Prostate gland (tissue), 2 donors: ENCODE measurements at places on chromosomes 4 and X.
A peak's percentile ranks its signal among the peaks of the same experiment; 100 is the strongest.

- no peak for DNase-seq
These were observed 17.3 kb downstream of the TBC1D19 start for GRCh38 chr4:26601204-26601603.

GRCh38 chr4:21469438-21470300, 478.9 kb downstream of the KCNIP4 start:
- no peak for DNase-seq

GRCh38 chr4:156100651-156101050, 147.0 kb upstream of the CTSO start:
- DNase-seq, result no peak

DNA sequence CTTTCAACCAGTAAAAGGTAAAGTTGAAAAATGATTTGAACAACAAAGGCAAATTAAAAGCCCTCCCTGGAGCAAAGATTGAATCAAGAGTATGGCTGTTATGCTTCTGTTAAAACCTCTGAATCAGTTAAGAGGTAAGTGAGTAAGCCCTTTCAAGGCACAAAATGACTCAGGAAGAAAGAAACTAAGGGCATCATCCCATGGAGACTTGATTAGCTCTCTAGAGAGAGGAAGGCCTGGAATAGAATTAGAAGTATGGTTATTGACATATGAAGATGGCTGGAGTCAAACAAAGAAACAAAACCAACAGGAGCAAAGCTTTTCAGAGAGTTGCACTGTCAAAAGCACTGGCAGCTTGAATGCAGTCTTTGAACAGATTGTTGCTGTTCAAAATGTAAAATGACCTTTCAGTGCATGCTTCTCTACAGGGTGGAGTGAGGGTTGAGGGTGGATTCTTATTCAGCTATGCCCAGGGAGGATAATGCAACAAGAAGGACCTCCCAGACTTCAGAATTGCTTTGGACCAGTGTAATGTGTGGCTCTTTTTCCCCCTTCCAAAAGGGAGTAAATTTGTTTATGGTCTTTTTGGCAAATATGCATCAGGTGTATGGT, 365.5 kb downstream of the GBA3 start:
- no peak for DNase-seq

GRCh38 chr4:76053730-76054129, 17.9 kb upstream of the CXCL11 start:
- DNase-seq, result no peak

DNA sequence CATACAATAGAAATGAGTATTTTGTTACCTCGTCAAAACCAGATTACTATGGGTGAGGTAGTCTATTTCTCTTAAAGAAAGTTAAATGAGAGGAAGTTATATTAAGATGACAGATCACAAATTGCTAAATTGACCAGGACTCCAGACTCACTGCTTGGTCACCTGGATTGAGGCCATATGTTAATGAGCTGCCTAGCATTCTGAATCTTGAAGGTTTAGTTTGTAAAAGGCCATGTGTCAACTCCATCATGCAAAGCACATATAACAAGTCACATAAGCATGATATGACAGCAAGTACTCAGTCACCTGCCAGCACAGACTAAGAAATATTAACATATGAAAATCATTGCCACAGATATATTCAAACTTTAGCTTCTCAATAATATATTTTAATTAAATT, 72.6 kb downstream of the EPHA5 start:
- no peak for DNase-seq

- peak; percentile 5 for DNase-seq
These were observed 1.1 kb downstream of the KLHL15 start for GRCh38 chrX:24025741-24026403.

GRCh38 chr4:120723986-120724385, 198.5 kb downstream of the PRDM5 start:
- DNase-seq, result no peak

DNA sequence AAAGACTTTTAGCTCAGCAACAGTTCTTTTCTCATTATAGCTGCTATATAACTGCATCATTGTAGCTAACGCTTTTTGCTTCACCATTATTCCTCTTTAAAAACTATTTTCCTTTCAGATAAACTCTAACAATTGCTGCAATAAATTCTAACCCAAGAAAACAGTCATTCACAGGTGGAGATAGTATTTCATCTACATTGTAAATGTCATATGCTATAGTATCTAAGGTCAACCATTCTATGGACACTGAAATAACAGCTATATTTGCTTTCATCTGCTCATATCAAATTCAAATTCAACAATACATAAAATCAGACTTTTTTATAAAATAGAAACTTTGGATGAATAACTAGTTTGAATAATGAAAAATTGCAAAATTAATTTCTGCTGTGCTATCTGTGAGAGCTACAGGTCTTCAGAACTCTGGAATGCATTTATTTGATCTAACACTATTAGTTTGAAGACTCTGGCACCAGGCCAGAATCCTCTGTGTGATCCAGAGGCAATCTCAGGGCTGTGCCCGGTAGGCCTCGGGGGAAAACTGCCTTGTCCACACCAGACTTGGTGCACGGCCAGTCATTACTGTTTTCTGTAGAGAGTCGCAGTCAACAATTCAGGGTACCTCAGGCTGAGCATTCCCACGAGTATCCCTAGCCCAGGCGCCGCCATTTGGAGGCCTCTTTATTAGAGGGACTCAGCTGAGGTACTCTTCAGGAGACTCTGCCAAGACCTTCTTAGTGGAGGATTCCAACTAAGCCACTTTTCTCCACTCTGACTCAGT, 332.4 kb downstream of the SLC7A11 start:
- DNase-seq, result peak; percentile 35

DNA sequence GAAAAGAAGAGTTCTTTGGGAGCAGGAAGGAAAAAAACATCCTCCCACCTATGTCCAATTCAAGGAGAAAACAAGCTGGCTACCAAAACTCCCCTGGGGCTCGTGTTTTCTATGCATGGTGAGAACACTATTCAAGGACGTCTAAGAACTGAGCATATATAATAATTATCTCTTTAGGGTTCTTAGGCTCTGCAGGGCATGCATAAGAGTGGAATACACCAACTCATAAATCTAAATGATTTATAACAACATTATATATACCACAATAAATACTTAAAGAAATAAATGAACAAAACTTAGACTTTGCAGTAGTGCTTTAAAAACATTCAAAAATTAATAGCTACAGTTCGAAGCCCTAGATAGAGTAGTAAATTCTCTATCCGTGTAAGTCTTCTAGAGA, 19.5 kb upstream of the TMEM154 start:
- DNase-seq, result no peak

DNA sequence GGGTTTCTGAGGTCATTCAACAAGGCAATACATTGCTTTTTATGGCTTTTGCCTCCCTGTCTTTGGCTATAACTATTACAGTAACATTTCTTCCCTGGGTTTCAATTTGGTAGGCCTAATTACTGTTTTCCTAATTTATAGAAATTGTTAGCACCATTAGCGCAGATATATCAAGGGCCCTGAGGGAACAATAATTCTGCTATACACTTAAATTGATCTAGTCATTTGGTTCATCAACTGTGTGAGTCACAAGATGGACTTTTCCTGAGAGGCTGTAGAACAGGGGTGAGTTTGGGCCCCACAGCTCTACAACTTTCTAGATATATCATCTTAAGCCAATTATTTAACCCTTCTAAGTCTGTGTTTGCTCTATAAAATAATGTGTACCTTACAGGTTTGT, 107.9 kb downstream of the COMMD8 start:
- no peak for DNase-seq

DNA sequence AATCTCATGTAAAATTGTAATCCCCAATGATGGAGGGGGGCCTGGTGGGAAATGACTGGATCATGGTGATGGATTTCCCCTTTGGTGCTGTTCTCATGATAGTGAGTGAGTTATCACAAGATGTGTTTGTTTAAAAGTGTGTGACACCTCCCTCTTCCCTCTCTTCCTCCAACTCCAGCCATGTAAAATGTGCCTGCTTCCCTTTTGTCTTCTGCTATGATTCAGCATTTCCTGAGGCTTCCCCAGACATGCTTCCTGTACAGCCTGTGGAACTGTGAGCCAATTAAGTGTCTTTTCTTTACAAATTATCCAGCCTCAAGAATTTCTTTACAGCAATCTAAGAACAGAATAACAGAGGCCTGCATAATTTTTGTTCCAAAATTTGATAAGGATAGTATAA, 85.2 kb downstream of the ANAPC10 start:
- no peak for DNase-seq

DNA sequence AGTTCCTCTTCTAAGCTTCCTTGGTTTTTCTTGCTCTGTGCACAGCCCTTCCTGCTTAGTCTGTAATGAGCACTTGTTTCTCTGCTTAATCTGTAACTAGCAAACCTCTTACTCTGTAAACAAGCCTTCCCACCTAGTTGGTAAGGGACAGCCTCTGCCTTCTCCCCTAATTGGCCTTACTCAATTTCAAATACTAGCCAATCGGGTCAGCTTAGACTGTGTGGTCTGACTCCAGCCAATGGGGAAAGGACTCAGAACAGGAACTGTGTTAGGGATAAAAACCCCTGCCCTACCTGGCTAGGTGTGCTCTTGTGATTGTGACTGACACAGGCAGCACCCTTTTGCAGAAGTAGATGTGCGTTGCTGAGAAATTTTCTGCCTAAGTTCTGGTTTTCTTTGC, 136.5 kb upstream of the AADAT start:
- no peak for DNase-seq

- DNase-seq, result no peak
These were observed 212.2 kb downstream of the LDB2 start for GRCh38 chr4:16686195-16686594.

DNA sequence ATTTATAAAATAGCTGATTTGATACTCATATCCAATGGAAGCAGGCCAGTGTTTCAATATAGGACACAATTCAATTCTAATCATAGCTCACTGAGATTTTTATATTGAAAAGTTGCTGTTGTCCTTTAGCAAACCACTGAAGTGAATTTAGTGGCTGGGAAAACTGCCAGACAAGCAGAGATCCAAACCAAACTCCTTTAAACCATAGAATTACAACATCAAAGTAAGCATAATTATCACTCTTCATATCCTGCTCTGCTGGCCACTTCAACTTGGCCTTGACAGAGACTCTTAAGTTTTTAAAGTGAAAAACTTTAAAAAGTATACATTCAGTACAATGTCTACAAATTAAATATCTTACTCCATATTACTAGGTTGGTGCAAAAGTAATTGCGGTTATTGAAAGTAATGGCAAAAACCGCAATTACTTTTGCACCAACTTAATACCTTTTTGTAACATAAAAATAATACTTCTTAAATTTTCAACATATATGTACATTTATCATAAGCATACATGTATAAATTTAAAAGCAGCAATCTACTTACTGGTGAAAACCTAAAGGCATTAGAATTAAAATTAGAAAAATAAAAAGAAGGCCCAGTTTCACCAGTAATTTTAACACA, 433.0 kb downstream of the PCDH10 start:
- no peak for DNase-seq

GRCh38 chr4:151653548-151653918, 107.3 kb downstream of the GATB start:
- no peak for DNase-seq

DNA sequence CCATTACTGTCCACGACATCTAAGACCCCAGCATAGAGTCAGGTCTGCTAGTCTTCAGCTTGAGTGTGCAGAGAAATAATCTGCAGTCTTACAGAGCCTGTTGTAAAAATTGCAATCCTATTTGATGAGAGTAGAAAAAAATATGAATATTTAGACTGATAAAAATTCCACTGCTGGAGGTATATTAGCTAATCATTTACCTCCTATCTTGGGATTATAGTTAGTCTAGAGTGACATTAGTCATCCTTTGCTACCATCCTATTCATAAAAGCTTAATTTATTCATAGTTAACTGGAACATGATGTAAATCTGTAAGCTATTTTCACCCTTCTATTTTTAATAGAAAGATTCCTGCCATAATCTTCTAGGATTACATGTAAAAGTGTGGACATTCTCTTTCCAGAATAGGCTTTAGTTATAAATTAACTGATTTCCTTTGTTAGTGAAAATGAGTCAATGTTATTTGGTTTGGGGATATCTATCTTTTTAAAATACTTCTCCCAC, 26.7 kb downstream of the C4orf54 start:
- DNase-seq, result no peak

- no peak for DNase-seq
These were observed 127.9 kb downstream of the IL13RA2 start for GRCh38 chrX:114889481-114889880.

- DNase-seq, result no peak
These were observed 292.4 kb upstream of the FAT1 start for GRCh38 chr4:187016101-187016500.

DNA sequence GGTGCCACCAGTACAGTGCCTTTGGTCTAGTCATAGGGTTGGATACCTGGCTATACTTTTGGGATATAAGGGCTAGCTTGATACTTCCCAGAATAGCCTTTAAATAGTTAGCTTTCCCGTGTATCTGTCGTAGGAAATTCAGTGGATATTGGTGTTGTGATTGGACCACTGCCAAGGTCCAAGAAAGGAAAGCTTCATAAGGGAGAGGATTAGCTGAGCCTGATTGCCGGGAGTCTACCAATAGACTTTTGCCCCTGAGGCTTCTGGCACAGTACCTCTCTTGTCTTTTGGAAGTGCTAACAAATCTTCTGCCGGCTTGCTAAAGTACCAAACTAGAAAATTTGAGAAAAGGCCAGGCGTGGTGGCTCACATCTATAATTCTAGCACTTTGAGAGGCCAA, 350.6 kb downstream of the CHIC1 start:
- no peak for DNase-seq

DNA sequence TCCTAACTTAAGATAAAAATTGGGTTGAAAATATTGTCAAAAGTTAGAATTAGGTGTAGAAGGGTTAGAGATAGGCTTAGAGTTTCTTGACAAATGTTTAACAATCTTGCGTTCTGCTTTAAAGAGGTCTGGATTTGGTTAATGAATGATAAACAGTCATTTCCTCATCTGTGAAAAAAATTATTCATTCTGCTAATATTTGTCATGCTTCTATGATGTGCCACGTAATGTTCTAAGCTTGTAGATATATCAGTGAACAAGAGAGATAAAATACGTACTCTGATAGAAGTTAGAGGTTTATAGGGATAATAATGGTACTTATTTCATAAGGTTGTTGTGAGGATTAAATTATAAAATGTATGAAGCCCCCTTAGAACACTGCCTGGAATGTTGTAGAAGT, 443.0 kb upstream of the GALNT7 start:
- no peak for DNase-seq

GRCh38 chrX:22139822-22140221, 107.7 kb downstream of the PHEX start:
- DNase-seq, result no peak
